NCI-H187 treated with DMSO at 0.1 percent for 48 hours (cell line): ENCODE measurements at places on chromosomes 5 and 9.

DNA sequence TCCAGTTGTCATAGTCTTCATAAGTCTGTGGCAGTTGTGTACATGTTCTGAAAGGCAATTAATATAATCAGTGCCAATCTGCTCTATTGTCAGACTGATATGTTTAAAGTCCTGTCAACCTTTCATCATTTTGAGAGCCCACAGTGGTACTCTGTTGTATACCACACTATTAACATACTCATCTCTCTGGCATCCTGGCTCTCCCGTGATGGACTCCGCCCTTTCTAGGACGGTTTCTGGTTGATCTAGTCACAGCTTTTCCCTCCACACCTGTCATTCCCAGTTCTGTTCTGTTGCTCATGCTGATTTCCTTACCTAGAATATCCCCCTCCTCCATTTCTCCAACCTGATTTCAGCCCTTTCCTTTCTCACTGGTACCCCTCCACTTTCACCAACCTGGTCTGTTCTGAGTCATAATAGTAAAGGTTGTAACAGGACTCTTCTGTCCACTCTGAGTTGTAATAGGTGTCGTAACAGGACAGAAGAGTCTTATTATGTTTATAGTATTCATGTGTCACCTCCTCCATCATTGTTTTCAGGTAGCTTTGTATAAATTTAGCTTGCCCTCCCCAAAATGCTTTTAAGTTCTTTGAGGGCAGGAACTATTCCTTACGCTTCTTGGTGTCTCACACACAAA, 4.1 kb downstream of the PTCD2 start:
- no peak for DNase-seq

- no peak for DNase-seq
Observed at GRCh38 chr5:478982-479535, 36.1 kb downstream of the EXOC3 start.

DNA sequence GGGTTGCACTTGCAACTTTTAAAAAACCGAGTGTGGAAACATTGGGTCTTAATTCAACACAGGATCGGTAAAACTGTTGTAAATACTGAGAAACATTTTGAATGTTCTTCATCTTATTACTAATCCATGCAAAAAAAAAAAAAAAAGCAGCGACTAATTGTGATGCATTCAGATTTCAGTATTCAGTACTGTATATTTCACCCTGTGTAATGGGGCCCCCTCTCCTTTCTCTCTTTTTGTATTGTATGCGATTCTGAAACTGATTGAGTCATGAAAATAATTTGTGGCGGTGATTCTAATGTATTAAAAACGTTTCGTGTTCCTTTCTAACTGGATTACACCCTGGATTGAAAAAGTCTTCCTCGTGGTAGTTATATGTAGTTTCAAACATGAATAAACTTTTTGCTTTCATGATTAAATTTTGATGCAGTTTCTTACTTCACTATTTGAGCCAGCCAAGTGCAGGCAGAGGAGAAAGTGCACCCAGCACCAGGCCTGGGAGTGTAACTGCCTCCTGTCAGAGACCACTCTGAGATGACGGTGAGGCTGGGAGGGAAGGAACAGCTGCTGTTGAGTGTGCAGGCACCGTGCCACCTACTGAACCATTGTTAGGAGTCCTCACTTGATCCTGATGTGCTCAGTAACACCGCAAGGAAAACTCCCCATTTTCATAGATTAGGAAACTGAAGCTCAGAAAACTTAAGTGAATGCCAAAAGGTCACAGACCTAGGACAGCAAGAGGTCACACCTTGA, 220.0 kb downstream of the PBX3 start:
- no peak for DNase-seq

GRCh38 chr9:6413365-6414246, 607 bp downstream of the UHRF2 start:
- no peak for DNase-seq

DNA sequence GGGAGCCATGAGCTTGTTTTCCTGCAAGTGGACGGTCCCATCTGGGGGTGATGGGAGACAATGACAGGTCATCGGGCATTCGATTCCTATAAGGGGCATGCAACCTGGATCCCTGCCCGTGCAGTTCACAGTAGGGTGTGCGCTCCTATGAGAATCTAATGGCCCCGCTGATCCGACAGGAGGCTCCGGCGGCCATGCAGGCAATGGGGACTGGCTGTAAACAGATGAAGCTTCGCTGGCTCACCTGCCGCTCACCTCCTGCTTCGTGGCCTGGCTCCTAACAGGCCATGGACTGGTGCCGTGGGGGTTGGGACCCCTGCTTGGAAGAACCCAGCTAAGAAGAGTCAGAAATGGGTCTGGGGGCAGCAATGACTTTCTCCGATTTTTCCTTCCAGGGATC, 21.0 kb downstream of the PAEP start:
- DNase-seq, result no peak

GRCh38 chr5:99379187-99379586, 450.4 kb upstream of the CHD1 start:
- no peak for DNase-seq

GRCh38 chr9:137480686-137481683, 21.9 kb upstream of the NSMF start:
- DNase-seq, result no peak
